ENCODE measurements at places on chromosomes 4 and X.

GRCh38 chr4:105126311-105127169 is 20.1 kb upstream of the TET2 start:
- no peak for DNase-seq

DNA sequence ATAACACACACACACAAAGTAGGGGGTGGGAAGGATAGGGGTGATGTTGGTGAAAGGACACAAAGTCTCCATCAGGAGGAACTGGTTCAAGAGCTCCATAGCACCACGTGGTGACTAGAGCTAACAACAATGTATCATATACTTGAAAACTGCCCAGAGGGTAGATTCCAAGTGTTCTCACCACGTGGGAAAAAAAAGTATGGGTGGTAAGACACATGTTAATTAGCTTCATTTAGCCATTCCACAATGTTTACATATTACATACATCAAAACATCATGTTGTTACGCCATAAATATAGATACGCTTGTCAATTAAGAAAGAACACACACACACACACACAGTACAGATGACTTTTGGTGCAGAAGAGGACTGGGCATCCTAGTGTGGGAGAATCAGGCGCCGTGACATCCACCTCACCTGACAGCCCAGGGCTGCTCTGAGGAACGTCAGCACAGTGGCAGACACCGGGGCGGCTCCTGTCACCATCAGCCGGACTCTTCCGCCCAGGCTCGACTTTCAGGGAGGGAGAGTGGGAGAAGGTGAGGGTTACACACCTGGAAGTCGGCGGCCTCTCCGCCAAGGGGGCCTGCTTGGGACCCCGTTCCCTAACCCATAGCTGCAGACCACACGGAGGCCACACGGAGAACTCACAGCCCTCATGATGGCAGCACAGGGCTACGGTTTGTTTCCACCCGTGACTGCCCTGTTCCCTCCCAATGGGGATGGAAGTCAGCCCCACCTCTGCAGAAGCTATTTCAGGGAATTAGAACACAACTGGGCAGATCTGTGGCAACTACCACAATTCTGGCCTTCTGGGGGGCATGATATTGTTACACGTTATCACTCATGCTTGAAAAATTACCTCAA is 31.8 kb upstream of the CENPU start:
- DNase-seq, result no peak

DNA sequence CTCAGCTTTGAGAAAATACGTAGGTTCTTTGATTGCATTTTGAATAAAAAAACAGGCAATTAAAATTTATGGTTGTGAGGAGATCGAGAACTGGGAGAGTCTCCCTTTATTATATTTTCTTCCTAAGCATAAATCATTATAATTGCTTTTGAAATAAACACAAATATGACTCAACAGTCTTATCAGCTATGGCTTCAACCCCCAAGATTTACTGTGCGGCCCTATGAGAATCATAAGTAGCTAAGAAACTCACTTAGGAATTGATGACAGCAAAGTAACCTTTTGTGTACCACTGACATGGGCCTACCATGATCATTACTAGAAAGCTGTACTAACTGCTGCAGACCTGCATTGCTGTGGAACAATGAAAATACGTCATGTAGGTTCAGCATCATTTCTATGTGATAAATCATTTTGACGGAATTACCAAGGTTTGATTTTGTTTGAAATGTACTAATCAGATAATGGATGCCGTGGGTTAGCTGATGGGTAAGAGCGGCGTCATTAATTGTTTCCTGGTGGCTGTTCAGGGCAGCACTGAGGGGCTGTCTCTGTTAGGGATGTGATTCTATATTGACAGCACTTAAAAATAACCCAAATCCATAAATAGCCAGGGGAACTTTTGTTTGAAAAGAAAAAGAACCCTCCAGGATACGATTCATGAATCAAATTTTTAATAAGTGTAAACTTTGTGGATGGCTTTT is 51.5 kb upstream of the GPRIN3 start:
- DNase-seq, result no peak

DNA sequence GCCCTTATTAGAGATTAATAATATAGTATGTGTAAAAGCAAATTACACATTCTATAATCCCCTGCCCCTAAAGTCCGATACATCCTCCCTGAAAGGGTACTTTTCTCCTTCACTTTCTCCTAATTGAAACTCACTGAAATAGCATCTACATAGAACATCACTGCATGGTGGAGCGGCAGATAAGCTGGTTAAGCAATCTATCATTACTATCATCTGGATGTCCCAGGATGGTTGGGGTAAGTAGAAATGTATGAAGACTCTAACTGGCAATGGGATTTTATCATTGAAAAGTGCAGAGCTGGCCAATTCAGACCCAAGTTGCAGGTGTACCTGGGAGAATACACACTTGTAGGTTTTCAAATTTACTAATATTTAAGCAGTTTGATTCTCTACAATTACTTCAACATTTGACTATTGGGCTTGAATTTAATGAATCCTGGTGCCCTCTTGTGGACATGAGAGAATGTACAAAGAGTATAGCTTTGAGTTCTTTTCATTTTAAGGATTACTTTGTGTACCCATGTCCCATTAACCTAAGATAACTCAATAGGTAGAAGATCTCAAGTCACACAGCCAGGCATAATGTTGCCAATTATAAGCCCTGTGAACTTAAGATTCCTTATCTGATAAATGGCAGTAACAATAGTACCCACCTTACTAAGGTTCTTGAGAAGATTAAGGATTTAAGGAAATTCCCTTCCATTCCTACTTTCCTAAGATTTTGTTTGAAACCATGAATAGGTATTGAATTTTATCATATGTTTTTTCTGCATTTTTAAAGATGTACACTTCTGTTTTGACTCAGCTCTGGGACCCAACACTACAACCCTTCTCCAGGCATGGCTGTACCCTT is 69.8 kb downstream of the SHROOM3 start:
- DNase-seq, result peak; percentile 64

GRCh38 chrX:100687546-100687945 is 43.5 kb downstream of the SRPX2 start:
- no peak for DNase-seq

DNA sequence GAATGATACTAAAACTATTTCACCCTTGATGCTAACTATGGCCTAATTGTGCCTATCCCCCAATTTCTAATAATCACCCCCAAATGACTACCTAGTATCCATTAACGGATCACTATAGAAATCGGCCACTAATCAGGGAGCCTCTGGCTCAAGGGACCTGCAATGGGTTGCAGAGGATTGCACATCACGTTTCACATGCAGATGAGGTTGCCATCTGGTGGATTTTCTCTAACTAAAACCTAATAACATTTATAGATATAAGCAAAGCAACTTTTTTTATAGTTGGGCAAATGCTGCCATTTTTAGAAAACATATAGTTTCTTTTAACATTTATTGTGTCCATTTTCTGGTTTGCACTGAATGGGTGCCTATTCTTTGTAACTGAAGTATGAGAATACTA is 28.3 kb upstream of the ALG13 start:
- DNase-seq, result no peak

DNA sequence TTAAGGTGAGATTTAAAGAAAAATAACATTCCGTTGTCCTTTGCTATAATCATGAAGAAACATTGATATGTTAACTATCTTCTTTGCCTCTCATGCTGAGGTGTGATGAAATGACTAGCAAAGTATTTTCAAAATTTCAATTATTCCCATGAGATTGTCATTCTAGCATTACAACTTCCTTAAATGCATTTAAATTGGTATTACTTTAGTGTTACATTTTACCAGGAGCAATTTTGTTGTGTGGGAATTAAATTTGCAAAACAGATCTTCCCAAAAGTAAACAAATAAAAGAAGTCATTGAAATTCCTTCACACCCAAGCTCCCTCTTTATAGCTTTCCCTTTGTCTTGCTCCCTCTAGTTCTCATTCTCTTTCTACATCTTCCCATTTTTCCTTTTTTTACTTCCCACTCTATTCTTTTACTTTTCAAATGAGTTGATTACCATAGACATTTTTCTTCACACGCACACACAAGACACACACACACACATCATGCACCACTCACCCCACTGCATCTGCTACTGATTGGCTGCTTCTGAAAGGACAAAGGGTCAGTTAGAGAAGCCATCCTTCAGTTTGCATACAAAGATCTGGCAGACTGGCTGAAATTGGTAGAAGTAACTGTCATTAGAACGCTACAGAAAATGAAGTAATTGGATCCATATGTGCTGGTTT is 10.0 kb upstream of the APELA start:
- DNase-seq, result peak; percentile 19

DNA sequence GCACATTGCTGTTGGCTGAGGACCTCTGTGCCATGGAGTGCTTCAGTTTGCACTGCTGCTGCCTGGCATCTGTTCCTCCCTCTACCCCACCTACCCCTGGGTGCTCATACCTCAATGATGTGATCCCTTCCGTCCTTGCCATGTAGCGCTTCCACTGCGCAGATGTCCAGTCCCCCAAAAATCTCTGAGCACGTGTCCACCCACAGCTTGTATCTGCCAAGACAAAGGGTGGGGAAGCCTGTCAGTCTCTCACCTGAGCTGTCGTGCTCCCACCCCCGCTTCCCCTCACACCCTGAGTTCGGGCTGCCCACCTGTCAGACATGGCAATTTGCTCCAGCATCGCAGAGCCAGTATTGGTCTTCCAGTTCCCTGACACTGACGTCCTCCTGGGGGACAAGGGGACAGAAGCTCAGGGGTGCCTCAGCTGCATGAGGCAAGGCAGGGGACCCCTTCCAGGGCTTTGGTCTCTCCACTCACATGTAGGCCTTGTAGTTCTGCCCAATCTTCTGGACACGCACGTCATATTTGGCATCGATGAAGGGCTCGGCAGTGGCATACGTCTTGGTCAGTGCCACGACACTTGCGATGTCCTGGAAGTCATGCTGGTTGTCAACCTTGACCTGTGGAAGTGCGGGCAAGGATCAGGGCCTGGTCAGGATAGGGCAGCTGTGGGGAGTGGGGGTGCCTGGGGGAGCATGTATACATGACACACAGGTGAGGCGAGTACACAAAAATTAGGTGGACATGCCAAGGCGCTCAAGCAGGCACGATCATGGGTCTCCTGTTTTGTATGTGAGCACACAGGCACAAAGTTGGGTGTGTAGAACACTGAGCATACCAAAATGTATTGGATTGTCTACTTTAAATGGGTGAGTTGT is 6.0 kb upstream of the TIMP1 start:
- DNase-seq, result no peak

GRCh38 chrX:46754586-46755061 is 4.3 kb downstream of the SLC9A7 start:
- no peak for DNase-seq

GRCh38 chr4:71474731-71475130 is 135.9 kb downstream of the SLC4A4 start:
- DNase-seq, result no peak

DNA sequence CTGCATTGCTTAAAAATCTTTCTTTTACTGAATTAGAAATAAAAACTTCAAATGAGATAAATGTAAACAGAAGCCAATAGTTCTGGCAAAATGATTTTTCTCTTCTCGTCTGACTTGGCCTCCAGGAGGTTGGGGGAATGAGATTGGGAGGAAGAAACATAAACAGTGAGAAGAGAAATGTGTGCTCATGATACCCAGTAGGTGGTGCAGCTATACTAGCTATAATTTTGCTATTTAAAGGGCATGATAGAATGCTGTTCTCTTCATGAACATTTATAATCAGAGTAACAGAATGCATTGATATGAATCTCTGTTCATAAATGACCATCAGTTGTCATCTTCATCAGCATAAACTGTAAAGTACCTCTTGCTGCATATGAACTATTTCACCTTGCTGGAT is 85.5 kb downstream of the TACR3 start:
- DNase-seq, result no peak

DNA sequence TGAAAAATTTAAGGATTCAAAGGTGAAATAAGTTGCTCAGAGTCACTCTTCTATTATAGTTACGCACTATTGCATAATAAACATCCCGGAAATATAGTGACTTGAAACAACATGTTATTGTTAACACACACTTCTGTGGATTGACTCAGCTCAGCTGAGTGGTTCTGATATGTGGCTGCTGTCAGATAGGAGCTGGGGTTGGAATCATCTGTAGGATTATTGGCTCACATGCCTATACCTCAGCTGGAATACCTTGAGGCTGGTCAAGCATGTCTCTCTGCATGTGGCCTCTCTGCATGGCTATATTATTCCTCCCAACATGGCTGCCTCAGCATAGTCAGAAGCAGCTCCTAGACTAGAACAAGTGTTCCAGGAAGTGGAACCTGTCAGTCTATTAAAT is 486.7 kb upstream of the MAGEB2 start:
- no peak for DNase-seq

GRCh38 chrX:134631426-134632346 is 26.6 kb downstream of the PLAC1 start:
- DNase-seq, result peak; percentile 20

DNA sequence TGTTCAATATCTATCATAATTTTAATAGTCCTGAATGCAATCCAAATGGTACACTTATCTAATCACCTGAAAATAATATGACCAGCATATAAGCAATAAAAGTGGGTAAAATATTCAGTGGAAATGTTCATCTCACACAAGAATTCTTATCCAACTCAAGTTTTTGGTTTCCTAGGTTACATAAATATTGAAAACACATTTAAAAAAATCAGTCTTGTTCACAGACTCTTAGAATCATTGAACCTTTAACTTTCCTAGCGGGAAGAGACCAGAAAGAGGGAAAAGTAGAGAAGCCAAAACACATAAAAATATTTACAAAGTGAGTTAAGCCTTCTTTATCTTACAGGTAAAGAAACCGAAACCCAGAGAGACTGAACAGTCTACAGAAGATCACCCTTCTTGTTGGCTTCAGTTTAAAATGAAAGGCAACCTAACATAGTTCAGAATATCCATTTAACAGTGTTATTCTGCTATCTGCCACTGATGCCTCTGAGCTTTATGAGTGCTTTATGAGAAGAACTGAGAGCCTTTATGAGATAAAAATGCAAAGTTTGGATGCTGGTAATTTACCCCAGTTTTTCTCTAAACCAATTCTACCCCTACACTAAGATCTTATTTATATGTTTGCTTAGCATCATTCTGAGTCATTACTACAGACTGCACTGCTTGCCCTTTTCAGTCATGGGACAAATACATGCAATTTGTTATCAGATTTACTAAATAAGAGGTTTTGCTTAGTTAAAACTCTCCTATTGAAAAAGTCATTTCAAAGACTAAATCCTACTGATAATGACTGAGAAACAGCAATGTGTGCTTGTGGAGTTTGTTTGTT is 453.3 kb upstream of the INTU start:
- DNase-seq, result no peak

DNA sequence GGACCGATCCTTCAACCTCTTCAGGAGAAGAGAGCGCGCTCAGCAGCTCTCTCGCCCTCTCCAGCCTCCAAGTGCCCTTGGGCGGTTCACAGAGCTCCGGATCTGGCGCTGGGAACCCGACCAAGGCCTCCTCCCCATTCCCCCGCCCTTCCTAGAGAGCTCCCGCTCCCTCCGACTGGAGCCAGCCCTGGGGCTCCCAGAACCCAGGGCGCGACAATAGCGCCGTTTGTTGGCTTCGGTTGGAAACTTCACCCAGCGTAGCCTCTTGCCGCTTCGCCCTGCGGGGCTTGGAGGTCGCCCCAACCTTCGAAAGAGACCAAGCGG is 3.1 kb upstream of the SOX3 start:
- no peak for DNase-seq
